ENCODE measurements at places on chromosomes 13 and 19.

DNA sequence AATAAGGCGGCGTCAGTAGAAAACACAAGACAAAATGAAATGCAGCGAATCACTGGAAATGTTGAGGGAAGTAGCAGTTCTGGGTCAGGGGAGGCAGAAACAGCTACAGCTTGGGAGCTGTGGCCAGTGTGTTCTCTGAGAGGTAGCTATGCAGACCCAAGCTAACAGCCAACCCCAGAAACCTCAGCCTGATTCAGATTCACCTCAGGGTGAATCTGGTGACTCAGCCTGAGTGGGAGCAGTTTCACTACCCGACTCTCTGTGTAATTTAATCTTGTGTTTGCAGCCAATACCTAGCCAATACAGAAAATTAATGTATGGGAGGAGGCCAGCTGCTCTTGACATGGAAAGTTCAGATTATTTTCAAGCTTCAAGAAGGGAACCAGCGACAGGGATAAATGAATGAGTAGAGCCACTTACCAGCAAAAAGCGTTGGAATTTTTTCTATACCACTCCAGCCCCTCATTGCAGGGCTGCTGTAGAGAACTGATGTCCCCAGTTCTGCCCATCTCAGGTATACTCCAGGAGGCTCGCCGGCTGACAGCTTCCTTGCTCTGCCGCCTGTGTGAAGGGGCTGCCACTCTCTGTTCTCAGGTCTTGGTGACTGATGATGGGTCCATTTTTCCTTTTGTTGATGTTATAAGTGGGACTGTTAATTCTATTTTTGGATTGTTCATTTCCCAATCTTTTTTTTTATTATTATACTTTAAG is 8.9 kb downstream of the IGFL3 start:
- peak; percentile 47 for DNase-seq

- no peak for DNase-seq
These were observed 15.7 kb downstream of the TYK2 start for GRCh38 chr19:10364644-10365043.

DNA sequence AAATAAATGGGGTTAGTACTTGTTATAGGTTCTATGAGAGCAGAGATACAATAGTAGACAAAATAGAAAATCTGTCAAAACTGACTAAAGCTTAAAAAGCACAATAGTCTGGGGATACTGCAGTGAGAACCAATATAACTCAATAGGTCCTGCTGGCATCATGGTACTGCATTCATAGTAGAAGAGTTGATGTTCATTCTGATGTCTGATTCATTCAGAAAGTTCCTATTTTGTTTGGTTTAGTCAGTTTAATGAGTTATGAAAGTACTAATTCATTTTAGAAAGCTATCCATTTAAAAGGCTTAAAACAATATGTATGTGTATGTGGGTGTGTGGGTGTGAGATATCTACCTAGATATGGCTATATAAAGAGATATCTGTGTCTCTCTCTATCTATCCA is 152.8 kb downstream of the LHFPL6 start:
- no peak for DNase-seq

GRCh38 chr19:49968279-49968922 is 7.4 kb upstream of the SIGLEC11 start:
- DNase-seq, result no peak

DNA sequence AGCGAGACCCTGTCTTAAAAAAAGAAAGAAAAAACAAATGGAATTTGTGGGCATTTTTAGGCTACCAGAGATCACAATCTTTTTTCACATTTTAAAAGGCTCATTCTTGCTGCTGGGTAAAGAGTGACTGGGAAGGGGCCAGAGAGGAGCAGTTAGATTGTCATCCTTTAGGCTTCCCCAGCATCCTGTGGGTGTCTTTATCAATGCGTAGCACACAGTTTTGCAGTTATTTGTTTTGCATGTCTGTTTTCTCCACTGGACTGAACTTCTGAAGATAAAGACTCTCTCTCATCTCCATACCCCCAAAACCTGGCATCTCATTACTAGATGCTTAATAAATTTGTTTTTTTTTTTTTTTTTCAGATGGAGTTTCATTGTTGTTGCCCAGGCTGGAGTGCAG is 2.1 kb upstream of the UTP14C start:
- no peak for DNase-seq

DNA sequence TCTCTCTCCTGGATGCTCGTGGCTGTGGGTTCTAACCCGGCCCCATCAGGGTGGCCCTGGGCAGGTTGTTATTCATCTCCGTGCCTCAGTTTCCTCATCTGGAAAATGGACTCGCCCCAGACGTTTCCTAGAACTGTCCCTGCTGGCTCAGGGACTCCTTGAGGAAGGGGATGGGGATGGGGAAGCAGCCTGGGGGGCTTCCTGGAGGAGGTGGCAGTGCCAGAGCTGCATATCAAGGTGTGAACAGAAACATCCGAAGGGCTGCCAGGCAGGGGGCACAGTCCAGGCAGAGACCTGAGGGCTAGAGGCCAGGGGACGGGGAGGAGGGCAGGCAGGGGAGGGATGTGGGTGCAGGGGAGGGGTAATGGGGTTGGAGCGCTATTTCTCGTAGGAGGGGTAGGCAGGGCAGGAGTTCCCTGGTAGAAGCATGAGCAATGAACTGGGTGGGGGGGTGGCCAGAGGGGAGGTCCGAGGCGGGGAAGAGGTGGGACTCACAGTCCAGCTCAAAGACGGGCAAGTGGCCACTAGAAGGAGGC is 3.6 kb upstream of the ELANE start:
- no peak for DNase-seq

DNA sequence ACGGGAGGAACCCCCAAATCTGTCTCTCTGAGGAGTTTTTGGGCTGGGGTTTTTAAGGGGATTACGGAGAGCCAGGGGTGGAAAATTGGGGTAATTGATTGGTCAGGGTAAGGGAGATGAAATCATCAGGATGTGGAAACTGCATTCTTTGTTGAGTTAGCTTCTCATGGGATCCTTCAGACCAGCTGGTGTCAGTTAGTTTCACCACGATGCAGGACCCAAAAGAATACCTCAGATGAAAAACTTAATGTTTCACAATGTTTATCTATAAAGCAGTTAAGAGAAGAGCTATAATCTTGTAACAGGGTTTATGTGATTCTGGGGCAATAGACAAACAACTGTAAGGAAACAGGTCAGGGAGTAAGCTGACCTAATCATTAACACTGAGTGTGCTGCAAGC is 230.8 kb downstream of the POU4F1 start:
- DNase-seq, result peak; percentile 66
